Epithelial cell of proximal tubule (primary cell): ENCODE measurements at places on chromosomes 7 and 10. TPM values are rescaled to one million over a fixed set of nuclear protein-coding genes. Genes with fewer than 3 reads are reported as not detected.

Gene AASS
- 8.1 and 11.9 TPM in 2 replicates for total RNA-seq

Gene ZFAND2A
- total RNA-seq = 17.2 and 32.8 TPM in 2 replicates

Gene LRRC18
- total RNA-seq = not detected in 2 replicates

Gene NEURL1
- total RNA-seq = 0.14 and 1.3 TPM in 2 replicates

Gene ITGA8
- 0.06 TPM in 1 of 2 replicates, not detected in the other for total RNA-seq

Gene NXPH1
- not detected in 2 replicates for total RNA-seq

DNA sequence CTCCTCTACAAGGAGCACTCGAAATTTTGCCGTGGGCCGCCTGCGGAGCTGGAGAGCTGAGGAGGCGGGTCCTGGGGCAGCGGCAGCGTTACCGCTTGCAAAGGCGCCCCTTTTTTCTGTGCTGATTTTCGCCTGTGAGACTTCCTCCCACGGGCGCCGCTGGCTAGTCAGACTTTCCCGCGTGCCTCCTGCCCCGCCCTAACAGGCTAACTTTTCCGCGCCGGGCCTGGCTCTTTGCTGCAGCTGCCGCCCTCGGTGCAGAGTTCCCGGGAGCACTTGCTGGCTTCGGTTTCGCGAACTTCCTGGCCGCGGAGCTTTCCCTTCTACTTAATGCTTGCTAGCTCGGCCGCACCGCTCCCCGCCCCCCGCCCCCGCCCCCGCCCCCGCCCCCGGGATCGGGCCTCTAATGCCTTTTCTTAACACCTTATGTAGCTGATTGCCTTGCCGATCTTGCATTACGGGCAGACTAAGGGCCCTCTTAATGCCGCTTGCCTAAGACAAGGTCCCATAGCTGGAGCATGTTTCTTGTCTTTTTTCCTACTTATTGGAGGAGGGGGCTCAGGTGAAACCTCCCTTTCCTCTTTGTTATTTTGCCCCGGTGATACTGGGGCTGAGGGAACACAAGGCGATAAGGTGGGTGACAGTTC, 37.9 kb upstream of the RASGEF1A start:
- no peak for DNase-seq

DNA sequence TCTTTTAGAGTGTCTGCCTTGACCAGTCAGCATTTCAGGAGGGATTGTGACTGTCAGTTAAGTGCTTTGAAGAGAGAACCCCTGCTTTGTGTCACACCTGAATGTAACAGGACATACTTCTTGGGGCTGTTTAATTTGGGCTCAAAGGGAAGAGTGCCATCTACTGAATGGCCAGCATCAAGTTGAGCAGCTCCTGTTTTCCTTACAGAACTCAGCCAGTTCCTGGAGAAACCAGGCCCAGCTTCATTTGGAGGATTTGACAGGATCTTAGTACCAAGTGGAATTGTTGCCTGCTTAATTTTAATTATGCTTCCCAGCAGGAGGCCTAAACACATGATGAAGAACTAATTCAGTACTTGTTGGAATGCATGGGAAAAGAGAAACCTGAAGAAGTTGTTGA, 8.3 kb downstream of the ADD3 start:
- DNase-seq = no peak

- DNase-seq = no peak
Observed at GRCh38 chr7:2471396-2471795, 4.8 kb downstream of the GRIFIN start.

DNA sequence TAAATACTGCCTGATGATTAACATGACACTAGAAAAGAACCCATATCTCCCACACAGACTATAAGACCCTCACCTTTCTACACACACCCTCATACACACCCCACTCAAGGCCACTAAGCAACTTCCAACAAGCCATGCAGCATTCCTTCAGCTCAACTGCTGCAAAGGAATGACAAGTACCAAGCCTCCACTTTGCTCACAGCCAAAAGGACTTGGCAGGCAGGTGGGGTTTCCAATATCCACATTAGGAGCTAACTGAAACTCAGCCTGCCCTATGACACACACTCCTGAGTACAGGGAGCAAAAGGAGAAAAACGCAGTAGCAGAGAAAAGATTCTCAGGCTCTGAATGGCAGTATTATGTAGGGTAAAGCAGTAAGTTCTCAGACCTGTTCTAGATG, 13.4 kb downstream of the USP54 start:
- no peak for DNase-seq

DNA sequence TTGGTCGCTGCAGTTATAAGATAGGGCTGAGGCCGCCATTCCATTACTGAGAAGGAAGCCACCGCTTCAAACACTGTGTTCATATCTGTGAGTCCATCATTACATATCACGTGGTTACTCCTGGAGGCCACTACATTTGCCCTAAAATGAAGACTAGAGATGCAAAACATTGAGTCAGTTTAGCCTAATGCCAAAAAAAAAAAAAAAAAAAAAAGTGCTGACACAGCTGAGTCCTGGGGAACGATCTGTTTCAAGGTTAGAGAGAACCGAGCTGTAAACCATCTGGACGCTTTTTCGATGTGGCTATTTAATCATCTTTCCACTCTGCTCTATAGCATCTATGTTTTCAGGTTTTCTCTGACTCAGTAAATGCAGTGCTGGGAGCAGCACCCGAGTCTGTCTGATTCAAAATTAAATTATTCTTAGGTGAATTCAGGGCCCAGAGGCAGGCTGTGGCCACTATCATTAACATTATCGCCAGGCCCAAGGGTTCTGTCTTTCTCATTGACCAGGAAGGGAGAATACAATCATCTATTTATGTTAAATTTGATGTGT, 449.1 kb downstream of the PAXIP1 start:
- no peak for DNase-seq

GRCh38 chr7:77453531-77453930, 37.4 kb upstream of the GSAP start:
- no peak for DNase-seq
